COR-L47 (cell line): ENCODE measurements at places on chromosomes 5 and 9.
A peak's percentile ranks its signal among the peaks of the same experiment; 100 is the strongest.

DNA sequence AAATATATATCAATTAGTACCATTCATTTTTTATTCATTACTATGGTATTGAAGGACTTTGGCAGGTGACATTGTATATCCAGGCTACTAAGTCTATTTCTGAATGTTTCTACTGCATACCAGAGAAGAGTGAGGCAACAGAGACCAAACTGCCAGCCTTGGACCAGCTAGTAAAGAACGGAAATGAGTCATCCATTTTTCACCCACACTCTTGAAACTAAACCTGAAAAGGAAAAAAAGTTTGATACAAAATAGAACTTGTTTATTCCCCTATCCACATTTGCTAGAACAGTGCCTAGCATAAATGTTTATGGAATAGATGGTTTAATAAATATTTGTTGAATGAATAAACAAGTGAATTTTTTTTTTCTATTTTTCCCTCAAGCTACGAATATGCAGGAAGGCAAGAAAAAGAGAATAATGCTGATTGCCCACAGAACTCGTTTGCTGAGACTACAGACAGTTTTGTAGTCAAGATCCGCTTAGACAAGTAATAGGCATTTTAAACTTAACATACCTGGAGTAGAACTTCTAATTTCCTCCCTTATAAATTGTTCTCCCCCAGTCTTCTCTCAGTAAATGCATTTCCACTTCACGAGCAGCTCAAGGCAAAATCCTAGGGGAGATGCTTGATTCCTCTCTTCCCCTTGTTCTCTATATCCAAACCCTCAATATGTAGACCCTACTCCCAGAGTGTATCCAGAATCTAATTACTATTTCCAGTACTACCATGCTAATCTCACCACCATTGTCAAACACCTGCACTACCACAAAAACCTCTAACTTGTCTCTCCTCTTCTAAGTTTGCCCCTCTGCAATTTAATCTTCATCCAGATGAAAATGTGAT lies 146.2 kb upstream of the RASA1 start:
- no peak for DNase-seq

DNA sequence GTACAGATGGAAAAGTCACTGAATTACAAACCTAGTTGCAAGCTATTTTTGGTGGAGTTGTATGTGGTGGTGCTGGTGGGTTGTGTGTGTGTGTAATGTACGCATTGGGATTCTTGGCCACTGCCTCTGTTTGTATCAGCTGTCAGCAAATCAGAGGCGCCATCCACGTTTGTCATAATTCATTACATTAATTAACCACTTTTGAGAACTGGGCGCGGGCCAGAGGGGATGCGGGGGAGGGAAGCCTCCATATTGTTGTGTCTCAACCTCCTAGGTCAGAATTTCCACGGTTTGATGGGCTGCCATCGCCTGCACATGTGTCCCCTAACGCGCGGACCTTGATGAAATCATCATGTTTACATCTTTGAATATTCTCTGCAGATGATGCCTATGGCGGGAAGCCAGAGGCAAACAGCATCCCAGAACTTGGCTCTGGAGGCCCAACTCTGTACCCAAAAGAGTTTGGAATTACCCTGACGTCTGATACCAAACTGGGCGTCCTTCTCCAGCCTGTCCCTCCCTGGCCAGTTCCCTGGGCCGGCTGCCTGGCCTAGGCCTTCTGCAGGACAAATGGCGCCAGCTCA lies 54.9 kb downstream of the FGF18 start:
- DNase-seq = no peak

GRCh38 chr9:133166392-133166791 lies 2.7 kb upstream of the GBGT1 start:
- no peak for DNase-seq

DNA sequence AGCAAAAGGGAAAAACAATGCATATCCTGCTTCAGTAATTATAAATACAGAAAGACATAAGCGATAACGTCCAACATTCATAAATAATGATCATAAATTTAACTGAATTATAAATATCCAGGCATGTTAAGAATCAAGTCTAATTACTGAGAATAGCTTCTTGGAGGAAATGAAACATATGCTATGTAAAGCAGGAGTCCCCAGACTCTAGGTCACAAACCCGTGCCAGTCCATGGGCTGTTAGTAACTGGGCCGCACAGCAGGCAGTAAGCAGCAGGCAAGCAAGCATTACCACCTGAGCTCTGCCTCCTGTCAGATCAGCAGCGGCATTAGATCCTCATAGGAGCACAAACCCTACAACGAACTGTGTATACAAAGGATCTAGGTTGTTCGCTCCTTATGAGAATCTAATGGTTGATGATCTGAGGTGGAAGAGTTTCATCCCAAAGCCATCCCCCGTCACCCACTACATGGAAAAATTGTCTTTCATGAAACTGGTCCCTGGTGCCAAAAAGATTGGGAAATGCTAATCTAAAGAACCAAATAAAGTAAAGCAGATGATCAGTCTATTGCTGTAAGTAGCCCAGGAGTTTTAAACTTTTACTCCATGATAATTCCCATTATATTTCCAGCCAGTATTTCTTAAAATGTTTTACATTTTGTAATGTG lies 50.4 kb downstream of the CERT1 start:
- DNase-seq = peak; percentile 11

GRCh38 chr5:83844449-83845068 lies 123.9 kb upstream of the HAPLN1 start:
- no peak for DNase-seq

DNA sequence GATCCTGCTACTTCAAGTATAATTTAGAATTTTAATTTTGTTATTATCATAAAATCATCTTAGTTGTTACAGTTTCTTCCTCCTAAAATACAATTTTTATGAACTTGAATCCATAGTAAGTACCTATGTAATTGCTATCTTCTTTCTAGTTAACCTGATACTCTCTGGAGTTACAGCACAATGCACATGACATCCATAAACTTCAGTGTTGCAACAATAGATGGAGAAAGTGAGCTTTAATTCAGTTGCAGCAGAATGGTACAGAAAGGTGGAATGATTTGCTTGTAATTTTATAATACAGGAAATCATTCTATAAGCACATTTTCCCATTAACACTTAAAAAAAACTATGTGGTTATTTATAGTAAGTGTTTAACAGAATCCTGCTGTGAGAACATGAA lies 372.0 kb downstream of the CDH9 start:
- peak; percentile 19 for DNase-seq

DNA sequence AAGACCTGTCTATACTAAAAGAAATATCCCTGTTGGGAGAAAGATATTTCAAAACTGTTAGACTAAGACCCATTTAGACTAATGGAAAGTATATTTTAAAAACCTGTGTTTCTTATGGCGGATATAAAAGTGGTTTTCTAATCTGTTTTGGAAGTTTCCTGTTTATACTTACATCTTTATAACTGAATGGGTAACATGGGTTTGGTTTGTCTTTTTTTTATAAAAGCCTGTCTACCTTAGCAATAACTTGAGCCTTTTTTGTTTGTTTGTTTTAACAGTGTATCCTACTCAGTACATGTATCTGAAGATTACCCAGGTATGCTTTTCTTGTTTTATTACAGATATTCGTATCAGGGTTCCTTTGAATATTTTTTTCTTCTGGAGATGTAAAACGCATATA lies 83.4 kb downstream of the PARP8 start:
- DNase-seq = no peak

- no peak for DNase-seq
Observed at GRCh38 chr5:89299998-89300397, 417.0 kb upstream of the MEF2C start.

- no peak for DNase-seq
Observed at GRCh38 chr5:74810915-74811314, 43.9 kb downstream of the NSA2 start.

GRCh38 chr9:135526089-135526729 lies 5.0 kb downstream of the LCN1 start:
- DNase-seq = no peak

- no peak for DNase-seq
Observed at GRCh38 chr5:144004146-144004545, 166.3 kb downstream of the YIPF5 start.

- DNase-seq = no peak
Observed at GRCh38 chr5:103308774-103309173, 50.2 kb downstream of the MACIR start.

- DNase-seq = no peak
Observed at GRCh38 chr9:122827761-122828093, 661 bp downstream of the PDCL start.

DNA sequence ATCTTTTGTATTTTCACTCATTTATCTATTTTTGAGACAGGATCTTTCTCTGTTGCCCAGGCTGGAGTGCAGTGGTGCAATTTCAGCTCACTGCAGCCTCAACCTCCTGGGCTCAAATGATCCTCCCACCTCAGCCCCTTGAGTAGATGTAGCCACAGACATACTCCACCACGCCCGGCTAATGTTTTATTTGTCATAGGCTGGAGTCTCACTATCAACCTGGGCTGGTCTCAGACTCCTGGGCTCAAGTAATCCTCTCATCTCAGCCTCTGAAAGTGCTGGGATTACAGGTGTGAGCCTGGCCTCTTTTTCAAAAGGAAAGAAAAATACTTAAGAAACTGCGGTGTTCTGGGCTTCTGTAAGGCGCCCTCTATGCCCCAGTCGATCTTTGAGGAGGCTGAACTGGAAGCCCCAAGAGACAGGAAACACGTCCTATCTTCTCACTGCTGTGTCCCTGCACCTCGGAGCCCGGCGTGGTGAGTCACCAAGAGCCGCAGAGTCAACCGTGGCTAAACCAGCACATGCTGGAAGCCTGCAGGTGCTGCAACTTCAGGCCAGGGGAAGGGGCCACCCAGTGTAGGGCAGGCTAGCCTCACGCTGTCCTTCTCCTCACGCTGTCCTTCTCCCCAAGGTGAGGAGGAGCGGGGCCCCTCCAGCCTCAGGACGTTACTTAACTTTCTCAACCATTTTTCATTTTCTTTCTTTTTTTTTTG lies 15.2 kb upstream of the LHX3 start:
- no peak for DNase-seq

GRCh38 chr5:124557761-124558160 lies 188.7 kb downstream of the ZNF608 start:
- DNase-seq = no peak

GRCh38 chr9:86580688-86581087 lies 226.5 kb upstream of the TUT7 start:
- no peak for DNase-seq
